ENCODE measurements at places on chromosomes 11 and 22.

GRCh38 chr22:30606455-30607299, at the start of gene TCN2:
Gene TCN2 (plus strand): TSS chr22:30607174. CDS start chr22:30607332, 158 bp downstream.
- DNase-seq = no peak

DNA sequence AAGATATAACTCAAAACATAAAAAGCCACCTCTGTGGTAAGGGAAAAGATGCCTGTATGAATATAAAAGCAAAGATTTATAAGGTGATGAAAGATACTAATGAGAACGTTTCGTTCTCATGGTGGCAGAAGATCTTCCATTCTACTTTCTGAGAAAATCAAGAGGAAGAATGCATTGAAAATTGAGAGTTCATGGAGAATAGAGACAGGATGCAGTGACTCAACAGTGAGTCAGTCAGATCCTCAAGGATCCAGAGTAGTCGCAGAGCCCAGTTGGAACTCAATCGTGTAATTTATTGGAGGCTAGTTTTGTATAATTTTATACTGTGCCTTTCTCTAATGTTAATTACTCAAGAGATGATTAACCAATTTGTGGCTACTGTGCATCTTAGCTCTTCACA, 73.3 kb downstream of the ENTHD1 start:
- no peak for DNase-seq

- DNase-seq = no peak
Observed at GRCh38 chr11:129992161-129992944, 10.3 kb downstream of the PRDM10 start.

GRCh38 chr22:20324139-20324516, 4.3 kb upstream of the DGCR6L start:
- DNase-seq = no peak

- no peak for DNase-seq
Observed at GRCh38 chr11:78100676-78101472, 21.2 kb upstream of the NDUFC2 start.

GRCh38 chr11:2825889-2826678, 59.5 kb downstream of the CDKN1C start:
- DNase-seq = no peak

DNA sequence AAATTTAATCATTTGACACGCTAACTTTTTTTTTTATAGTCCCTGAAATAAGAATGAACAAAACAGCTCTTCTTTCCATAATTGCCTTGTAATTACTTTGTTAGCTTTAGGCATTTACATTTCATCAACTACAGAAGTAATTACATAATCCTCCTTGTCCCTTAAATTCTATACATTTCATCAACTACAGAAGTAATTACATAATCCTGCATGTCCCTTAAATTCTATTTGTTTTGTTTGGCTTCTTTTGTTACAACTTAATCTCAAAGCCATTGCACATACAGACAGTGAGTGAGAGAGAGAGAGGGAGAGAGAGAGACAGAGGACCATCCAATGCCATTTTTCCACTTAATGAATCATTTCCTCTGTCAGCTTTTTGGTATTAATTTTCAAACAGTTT, 873.2 kb downstream of the METTL15 start:
- no peak for DNase-seq

- DNase-seq = no peak
Observed at GRCh38 chr22:30015229-30015797, 65.0 kb upstream of the HORMAD2 start.

DNA sequence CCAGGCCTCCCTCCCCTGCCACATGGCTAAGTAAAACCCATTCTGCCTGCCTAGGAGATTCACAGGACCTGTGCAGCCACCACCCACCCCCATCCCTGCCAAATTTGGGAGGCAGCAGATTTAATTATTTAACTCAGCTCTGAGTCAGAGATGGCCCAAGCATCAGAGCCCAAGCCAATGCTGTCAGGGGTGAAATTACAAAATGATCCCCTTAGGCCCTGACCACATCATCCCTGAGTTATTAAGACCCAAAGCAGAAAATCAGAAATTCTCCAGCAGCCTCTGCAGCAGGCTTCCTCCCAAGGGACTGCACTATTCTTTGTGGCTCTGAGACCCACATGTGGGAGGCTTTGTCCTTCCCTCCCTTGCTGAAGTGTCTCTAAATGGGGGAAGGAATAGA, 52.8 kb upstream of the RRAS2 start:
- DNase-seq = no peak

DNA sequence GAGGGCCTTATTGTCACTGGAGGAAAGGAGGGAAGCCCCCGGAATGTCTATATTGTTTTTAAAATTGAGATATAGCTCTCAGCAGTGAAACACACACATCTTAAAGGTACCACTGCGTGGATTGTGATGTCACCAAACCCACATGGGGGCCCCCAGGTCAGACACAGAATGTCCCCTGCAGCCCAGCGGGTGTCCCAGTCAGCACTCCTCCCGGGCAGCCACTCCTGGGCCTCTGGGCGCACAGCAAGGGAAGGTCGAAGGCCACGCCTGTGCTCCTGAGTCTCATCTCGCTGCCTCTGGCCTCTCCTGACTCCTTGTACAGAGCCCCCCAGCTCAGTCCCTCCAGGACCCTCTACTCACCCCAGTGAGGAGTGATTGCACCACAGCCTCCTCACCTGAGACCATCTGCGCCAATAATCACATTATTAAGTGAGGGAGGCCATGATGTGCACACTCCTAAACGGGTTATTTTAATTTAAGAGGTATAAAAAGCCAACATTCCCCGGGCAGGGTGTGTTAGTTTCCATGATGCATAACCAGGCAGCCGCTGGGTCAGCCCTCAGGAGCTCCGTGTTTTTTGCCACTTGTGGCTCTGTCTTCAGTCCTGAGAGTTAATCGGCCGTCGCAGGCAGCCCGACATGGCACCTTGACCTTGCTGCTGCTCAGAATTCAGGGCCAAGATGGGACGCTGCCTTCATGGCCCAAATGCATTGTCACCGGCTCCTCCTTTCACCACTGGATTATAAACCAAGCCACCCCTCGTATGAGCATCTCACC, 1089.3 kb downstream of the BRD1 start:
- DNase-seq = no peak

GRCh38 chr11:32115446-32115845, 24.6 kb downstream of the RCN1 start:
- DNase-seq = no peak

DNA sequence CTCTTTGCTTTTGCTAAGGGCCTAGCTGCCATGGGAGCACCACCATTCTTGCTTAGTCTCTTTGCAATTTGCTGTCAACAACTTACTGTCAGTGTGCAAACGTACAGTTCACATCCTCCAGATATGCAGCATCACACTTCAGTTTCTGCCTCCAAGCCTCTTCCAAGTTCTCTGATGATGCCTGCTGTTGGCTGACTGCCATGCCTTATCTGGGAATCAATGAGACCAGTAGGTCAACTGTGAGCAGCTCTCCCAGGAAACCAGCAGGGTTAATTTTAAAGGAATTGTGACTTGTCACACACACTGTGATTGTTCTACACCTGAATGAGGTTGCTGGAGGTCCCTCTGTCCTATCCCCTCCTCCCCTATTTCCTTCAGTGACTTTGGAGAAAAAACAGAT, 56.0 kb downstream of the COPB1 start:
- no peak for DNase-seq

DNA sequence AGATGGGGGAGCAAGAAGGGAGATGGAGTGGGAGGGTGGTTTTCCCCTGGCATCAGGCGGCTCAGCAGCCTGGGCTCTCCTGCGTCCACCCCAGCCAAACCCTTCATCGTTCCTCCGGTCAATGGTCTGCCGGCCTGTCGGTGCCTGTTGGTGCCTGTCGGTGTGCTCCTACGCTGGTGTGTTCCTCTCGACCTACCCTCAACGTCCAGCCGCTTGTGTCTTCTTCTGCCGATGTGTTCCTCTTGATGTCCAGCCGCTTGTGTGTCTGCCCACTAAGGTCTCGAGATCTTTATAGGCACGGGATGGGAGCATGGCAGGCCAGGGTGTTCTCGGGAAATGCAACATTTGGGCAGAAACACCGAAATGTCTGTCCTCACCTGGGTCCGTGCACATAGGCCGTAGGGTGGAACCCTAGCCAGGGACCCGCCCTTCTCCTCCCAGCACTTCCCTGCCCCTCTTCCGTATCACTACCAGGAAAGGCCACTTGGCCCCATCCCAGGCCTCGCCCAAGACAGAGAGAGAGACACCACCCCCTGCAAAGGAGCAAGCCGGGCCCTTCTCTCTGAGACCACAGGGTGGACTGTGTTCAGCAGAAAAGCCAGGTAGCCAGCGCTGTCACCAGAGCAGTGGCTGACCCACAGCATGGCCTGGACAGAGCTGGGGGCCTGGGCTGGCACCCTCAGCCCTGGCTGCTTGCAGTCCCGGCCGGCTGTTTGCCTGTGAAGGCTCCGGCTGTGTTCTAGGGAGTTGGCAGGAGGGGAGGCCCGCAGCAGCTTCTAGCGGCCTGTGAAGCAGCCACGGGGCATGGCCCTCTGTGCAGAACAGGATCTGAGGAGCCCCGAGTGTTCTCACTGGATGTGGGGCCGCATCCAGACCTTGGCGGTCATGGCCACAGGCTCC, 61.6 kb upstream of the KCNQ1OT1 start:
- DNase-seq = no peak

- DNase-seq = no peak
Observed at GRCh38 chr11:1734641-1735081, 15.7 kb downstream of the IFITM10 start.

Measured in stimulated activated CD8-positive, alpha-beta memory T cell treated with anti-CD3 and anti-CD28 coated beads, Interleukin-4, amount 100 ng/mL, for 4 hours (primary cell).